Caco-2 (cell line): ENCODE measurements at places on chromosomes 4 and X. TPM values are rescaled to one million over a fixed set of nuclear protein-coding genes. Genes with fewer than 3 reads are reported as not detected.

Gene CSAG3
- not detected in 2 replicates for total RNA-seq

DNA sequence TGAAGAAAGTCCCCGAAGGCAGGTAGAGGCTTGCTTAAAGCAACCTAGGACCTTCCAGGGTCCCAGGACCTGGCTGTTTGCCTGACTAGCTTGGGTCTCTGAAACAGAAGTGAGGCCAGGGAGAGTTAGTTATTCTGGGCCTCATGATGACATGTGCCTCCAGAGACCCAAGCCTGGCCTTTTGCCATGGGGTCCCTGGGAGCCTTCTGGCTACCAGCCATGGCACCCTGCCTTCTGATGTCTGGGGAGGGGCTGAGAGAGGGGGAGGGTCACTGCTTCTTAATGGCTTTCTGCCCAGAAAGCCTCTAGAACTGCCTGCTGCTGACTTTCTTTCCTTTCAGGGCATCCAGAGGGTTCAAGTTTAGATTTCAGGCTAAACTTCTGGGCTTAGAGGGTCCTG is 1.0 kb upstream of the STARD8 start:
- no peak for DNase-seq

GRCh38 chr4:151227731-151228130 is 49.2 kb upstream of the PRSS48 start:
- DNase-seq = no peak

- no peak for DNase-seq
Measured at GRCh38 chr4:113446019-113446418, 315.5 kb downstream of the CAMK2D start.

DNA sequence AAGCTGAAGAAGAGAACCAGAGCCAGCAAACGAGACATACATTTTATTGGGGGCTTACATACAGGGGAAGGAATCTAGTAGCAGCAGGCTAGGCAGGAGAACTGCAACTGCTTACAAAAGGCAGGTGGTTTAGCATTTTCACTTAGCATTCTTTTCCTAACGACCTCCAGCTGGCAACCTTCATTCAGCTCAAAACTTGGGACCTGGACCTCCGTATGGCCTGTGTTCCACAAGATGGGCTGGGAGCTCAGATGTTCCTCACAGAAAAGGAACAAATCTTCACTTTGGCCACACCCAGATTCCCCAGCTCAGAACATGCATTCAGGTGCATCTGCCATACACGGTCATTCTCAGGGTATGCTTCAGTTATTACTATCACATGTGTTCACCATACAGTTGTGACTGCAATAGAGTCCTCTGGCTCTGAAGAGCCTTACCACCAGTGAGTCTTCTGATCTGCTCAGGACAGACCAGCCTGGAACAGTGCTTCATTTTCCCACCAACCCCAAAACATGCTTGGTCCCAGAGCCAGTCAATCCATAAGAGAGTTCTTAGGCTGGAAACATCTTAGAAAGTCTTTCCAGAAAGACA is 29.6 kb upstream of the AP1AR start:
- no peak for DNase-seq

- no peak for DNase-seq
Measured at GRCh38 chr4:52864793-52865192, 2.7 kb downstream of the RASL11B start.

DNA sequence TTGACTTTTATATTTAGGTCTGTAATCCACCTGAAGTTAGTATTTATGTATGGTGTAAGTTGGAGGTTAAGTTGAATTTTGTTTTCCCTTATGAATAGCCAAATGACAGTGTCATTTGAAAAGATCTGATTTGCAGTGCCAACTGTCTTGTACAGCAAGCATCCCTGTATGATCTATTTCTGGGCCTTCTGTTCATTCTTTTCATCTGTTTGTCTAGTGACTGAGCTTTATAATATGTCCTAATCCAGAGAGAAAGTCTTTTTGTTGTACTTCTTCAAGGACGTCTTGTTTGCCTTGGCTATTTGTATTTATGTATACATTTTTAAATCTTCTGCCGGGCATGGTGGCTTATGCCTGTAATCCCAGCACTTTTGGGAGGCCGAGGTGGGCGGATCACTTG is 39.6 kb downstream of the CDKL5 start:
- DNase-seq = no peak

GRCh38 chr4:39154009-39154408 is 28.3 kb upstream of the WDR19 start:
- no peak for DNase-seq
